ENCODE measurements at places on chromosomes 6 and 20.

DNA sequence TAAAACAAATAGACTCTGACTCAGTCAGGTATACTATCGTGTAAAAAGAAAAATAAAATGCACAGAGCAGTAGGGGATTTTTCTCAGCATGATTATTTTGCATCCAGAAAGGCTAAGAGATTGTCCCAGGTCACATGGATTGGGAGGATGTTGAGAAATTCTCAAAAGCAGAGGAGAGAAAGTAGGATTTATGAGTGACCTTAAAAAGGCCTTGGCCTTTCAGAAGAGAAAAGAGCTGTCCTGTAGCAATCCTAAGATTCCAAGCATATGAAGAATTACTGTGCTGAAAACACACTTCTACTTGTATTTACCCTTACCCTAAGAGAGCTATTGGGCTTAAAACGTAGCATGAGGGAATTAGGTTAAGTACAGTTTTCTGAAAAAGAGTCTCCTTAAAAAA, 149.7 kb upstream of the ENPP5 start:
- no peak for DNase-seq

DNA sequence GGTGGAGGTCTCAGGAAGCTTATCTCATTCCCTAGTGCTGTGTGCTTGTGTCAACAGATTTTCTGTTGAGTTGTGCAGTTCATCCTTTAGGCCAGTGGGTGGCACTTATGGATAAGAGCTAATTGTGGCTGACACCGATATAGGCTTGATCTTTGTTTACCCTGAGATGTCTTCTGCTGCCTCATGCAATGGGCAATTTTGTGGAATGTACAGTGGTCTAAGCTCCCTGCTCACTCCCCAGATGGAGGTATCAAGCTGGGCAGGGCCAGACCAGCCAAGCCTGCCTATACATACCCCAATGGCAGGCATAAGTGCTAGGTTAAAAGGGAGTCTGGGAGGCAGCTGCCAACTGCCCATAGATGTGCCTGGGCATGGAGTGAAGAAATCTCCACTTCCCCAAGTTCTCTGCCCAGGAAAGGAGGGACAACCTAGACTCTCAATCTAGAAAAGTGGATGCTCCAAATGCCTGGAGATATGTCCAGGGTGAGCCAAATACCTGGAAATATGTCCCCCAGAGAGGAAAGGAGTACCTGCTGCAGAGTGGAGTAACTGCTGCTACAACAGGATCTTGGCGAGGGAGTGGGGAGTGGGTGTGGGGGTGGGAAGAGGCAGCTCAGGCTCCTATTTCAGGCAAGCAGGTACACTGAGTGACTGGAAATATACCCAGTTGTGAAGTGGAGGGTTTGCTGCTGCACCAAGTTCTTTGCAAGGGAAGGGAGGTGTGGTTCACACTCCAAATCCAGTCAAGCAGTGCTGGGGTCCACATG, 53.2 kb upstream of the ARG1 start:
- no peak for DNase-seq

DNA sequence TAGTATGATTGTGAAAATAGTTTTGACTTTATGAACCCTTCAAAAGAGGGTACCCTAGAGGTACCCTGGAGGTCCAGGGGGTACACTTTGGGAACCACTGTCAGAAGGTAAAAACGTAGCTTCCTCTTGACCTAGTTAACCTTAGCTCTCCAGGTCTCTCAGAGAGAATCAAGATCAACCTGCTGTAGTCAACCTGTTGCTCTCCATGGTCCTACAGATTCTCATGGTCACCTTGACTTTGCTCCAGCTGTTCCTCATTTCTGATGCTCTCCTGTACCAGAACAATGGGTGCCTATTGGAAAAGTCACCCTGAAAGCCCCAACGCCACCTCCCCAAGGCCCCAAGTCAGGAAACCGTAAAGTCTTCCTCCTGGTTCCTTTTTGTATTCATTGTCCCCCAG, 294.4 kb upstream of the CDH4 start:
- no peak for DNase-seq

DNA sequence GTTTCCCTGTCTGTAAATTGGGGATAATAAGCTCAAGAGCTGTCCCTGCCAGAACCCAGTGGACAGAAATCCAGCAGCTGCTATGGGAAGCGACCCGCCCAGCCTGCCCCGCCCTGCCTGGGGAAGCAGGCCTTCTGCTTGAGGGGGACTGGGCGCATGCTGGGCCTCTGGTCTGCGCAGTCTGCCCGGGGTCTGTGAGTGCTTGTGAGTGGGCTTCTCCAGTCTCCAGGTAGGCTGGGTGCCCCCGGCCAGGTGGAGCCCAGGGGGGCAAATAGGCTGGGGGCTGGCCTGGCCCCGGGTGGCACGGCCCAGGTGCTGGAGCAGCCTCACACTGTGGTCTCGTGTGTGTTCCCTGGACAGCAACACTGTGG, 648 bp upstream of the RBBP8NL start:
- no peak for DNase-seq

DNA sequence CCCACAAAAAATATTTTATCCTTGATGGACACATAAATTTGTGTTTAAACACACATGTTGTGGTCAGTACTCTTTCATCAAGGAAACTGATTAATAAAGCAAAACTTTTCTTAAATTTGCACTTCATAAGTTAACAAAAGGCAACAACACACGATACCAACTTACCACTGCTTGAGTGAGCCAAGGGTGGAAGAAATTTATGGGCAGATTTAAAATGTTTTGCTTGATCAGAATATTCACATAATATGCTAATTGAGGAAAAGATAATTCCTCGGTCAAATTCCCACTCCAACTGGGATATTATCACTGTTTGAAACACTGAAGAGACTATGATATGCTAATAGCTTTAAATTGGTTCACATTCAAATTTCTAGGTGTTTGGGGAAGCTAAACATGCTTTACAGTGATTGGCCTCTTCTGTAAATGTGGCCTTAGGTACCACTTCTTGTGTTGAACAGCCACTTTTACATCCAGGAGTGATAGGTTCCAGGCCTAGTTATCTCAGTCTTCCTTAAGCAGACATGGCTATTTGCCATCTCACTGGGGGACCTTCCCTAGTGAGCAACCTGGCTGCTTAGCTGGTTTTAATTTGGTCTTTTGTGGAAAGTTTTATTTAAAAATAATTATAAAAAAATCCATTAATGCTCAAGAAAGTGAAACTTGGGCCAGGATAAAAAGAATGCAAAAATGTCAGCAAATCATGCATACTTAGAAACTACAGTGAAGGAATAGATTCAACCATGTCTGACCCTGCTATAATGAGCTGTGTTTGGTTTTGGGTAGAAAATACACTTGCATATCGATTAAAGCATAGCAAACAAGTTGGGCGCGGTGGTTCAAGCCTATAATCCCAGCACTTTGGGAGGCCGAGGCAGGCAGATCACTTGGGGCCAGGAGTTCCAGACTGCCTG, 221.2 kb upstream of the MAP3K7 start:
- DNase-seq: no peak

DNA sequence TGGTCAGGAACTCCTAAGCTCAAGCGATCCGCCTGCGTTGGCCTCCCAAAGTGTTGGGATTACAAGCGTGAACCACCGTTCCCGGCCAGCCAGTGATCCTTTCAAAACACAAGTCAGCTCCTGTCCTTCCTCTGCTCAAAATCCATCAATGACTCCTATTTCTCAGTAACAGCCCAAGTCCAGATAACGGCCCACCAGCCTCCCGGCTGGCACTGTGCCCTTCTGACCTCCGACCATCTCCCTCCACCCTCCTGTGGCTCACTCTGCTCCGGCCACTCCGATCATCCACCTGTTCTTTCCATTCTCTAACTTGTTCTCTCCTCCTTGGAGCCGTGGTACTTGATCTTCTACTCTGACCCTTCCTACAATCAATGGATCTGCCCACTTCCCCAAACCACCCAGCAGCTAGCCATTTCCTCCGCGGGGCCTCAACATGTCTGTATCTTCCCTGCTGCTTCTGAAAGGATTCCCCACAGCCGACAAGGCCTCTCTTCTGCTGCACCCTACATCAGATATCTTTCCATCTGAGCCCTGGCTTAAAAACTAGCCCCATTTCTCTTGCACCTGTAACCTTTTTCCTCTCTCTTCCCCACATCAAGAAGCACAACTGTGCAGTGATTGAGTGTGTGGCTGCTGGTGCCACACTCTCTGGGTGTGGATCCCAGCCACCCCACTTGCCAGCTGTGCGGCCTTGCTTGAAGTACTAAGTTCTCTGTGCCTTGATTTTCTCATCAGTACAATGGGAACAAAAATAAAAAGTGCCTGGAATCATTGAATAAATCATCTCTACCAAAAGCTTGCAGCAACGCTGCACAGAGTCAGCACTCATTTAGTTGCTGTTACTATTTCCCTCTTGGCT, 6.1 kb upstream of the ZMYND8 start:
- DNase-seq: no peak

GRCh38 chr6:8435093-8435844, at the start of gene SLC35B3:
Gene SLC35B3 (minus strand): TSS chr6:8435545.
- DNase-seq: peak; percentile 99

GRCh38 chr20:40331807-40332560, 357.1 kb downstream of the MAFB start:
- DNase-seq: no peak

GRCh38 chr6:73665686-73666319, 12.0 kb upstream of the SLC17A5 start:
- DNase-seq: no peak

DNA sequence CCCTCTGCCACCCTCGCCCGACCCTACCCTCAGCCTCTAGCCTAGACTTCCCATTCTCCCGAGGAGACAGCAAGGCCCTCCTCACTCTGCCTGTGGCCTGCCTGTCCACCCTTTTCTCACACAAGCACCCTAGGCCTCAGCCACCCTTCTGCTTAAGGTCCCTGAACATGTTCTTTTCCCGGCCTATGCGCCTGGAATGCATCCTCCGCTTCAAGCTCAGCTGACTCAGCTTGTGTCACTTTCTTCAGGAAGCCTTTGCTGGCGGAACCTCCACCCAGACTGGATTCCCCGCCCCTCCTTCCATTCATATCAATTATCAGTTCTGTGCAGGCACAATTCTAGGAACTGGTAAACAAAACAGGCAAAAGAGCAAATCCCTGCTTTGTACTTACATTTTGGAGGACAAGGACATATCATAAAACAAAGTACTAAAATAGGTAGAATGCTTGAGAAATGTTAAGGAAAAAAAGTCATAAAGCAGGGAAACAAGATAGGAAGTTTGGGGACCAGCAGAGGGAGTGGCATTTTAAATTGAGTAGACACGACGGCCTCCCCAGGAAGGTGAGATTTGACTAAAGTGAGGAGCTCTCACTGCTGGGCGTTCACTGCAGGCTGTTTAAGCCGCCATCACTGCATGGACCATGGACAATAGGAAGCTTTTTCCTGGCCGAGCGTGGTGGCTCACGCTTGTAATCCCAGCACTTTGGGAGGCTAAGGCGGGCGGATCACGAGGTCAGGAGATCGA, 17.9 kb upstream of the SNHG17 start:
- DNase-seq: no peak

DNA sequence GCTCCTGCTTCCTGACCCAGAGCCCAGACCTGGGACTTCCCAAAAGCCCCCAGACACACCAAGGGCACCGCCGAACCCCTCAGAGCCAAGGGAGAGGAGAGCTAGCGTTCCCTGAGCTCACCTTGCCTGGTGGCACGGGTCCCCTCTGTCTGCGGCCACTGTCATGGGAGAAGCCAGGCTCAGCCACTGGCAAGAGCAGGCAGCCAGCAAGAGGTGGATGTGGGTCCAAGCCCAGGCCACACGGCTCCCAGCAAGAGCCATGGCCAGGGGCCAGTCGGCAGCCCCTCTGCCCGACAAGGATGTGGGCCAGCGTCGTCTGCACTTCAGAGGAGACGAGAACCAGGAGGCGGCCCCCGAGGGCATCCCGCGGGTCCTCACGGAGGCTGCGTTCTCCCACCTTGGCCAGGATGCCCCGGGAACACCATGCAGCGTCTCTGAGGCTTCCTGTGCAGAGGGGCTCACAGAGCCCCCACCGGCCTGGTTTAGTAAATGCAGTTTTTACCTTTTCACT, 2.2 kb upstream of the PPDPF start:
- DNase-seq: no peak

DNA sequence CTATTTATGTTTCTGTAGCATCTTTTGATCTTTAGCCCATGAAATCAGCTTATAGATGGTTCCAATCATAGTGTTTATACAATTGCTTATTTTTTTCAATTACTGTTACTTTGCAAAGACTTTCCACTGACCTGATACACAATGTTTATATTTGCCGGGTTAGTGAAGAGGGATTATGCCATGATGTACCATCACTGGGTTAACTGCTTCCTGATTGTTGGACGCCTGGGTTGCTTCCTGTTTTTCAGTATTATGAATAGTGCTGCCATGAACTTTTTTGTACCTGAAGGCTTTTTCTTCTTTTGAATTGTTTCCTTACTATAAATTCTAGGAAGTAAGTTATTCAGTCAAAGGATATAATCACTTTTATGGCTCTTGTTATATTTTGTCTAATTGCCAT, 6.9 kb downstream of the MANBAL start:
- DNase-seq: no peak

DNA sequence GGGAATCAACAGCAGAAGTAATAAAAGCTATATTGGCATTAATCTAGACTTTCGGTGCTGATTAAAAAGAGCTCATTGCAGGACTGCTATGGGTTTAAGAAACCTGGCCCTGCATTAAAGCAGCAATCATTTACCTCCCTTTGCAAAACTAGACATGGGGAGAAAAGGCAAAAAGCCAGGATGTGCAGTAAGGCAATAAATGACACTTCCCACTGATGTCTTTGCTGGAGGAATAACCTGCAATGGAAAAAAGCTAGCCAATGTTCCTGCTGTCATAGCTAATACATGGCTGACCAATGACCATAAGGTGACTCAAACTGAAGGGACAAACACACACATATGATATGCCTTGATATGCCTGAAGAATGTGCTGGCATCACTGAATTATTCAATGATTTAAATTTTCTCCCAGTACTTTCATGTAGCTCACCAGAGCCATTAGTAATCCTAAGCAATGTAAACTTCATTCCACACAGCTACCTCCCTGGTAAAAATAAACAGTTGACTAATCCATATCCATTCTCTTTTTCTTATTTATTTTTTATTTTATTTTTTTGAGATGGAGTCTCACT, 8.7 kb downstream of the DNAAF9 start:
- no peak for DNase-seq

- no peak for DNase-seq
Measured at GRCh38 chr6:81789291-81789690, 36.8 kb upstream of the TENT5A start.

GRCh38 chr6:166005944-166006899, 161.4 kb downstream of the TBXT start:
- no peak for DNase-seq

DNA sequence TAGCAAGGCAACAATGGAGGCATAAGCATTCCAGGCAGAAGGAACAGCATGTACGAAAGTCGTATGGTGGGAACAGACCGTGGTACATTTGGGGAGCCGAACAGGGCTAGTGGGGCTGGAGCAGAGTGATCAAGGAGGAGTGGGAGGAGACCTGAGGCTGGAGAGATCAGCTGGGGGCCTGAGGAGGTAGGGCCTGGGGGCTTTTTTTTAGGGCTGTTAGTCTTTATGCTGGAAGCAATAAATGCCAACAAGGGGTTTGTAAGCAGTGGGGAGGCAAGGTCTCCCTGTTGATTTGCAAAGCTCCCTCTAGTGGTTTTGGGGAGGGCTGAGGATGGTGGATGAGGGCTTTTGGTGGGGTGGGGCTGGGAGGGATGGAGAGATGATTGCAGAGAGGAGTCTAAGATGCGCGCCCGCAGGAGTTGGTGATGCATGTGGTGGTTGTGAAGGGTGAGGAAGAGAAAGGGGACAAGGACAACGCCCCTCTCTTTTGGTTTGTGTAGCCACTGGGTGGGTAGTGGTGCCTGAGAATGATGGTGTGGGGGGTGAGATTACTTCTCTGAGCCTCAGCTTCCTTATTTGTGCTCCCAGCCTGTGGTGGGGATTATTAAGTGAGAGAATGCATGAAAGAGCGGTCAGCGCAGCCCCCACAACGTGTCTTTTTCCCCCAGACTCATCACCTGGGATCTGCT, 74.1 kb upstream of the TOX2 start:
- DNase-seq: no peak

- DNase-seq: no peak
Measured at GRCh38 chr6:125117818-125118217, 35.8 kb upstream of the TPD52L1 start.

Measured in stimulated activated CD8-positive, alpha-beta memory T cell treated with anti-CD3 and anti-CD28 coated beads, Interleukin-2, amount 100 ng/mL, for 48 hours (primary cell).